ENCODE measurements at places on chromosomes 2 and 18.

DNA sequence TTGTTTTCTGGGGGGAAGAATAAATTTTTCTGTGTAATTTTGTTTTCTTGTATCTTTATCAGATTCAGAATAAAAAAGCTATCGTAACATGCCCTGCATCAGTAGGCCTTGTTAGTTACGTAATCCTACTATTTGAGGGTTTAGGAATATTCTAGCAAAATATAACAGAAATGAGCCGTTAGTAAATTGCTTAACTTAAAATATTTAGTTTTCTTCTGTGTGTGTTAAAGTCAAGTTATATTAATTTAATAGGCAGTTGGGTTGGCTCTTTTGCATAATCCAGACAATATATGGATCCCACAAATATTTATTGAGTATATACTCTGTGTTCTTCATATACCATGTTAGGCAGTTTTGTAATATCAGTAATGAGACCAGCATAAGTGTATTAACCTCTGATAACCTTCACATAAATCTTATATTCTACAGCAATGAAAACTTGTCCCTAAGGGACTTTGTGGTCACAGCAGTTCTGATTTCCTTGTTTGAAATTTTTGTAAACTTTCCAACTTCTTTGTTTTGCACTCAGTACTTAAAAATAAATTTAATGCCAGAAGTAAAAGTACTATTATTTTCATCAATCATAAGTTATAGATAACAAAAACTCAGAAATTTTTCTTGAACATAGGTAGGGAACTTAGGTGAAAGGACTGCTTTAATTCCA, 151.9 kb downstream of the FMNL2 start:
- DNase-seq, result no peak

- DNase-seq, result no peak
These were observed 58.0 kb downstream of the RAB31 start for GRCh38 chr18:9766076-9766481.

DNA sequence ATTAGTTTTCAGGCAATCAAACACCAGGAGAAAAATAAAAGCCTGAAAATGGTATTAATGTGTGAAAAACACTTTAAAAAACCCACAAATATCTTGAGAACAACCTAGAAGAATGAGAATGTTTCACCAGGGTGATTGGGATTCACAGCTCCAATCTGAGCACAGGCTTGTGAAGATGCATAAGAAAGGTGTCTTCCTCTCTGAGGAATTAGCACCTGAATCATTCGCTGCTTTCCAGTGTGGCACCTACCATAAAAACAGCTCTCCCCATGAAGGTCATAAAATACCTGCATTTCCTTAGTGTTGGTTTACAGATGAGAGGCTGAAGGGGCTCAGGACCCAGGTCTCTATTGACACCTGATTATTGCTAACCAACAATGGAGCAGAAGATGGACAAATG, 499.7 kb upstream of the KLHL29 start:
- DNase-seq, result no peak

DNA sequence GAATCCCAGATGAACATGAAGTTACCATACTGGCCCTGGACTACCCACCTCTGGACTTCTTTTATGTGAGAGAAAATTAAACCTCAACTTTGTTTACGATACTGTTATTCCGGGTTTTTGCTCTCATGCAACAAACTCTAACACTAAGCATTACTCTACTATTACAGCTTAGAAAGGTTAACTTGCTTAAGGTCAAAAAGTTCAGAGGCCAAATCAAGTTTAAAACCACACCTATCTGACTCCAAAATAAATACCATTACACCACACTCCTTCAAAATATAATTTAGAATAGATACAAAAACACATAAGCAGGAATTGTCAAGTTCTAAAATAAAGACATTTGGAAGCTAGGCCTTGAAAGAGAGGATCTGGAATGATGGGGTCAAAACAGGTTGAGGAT, 75.0 kb downstream of the DTNB start:
- DNase-seq, result no peak

DNA sequence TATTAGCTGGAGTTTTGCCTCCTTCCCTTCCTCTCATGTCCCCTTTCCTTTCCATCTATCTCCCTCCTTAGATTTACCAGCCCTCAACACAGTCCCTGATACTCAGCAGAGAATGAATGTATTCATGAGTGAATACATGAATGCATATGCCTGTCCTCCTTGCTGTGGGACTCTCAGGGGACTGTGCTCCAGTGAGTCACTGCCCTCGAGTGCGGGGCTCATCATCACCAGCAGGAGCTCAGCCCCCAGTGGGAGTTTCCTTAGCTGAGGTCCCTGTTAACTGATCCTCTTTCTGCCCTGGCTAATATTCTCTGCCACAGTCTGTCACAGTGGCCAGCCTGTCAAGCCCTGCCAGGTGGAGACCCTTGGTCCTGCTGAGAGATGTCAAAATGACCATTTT, 104.9 kb upstream of the LHCGR start:
- DNase-seq, result no peak

- no peak for DNase-seq
These were observed 4.3 kb downstream of the CASP8 start for GRCh38 chr2:201264472-201265173.

- DNase-seq, result no peak
These were observed 196.4 kb downstream of the TNS1 start for GRCh38 chr2:217806482-217806765.

- DNase-seq, result no peak
These were observed 206.2 kb downstream of the VAPA start for GRCh38 chr18:10119991-10120390.

DNA sequence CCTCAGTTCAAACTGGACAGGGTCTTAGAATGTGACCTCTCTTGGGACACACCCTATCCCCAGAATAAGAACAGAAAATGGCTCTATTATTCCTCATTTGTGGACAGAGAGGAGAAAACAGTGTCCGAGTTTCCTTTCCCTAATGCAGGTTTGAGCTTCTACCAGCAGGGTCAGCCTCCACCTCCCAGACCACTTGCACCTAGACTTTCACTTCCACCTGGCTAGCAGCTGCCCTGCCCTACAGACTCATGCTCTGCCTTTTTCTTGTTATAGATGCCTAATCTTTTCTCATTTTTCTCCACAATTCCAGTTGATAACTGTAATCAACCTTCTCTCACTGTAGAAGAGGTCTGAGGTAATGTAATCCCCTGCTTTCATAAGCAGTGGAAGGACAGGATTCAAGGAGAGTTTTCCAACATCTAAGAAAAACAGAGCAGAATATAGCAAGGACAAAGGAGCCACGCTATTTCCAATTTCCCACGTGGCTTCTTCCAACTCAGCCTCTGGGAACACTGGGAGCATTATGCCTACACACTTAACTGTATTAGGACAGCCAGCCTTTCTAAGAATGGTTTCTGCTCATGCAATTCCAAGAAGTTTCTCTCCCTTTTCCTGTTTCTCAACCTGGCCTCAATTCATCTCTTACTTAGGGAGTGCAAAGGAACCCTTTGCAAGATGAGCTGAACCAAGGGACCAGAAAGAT, 239.8 kb downstream of the BCL11A start:
- DNase-seq, result no peak

DNA sequence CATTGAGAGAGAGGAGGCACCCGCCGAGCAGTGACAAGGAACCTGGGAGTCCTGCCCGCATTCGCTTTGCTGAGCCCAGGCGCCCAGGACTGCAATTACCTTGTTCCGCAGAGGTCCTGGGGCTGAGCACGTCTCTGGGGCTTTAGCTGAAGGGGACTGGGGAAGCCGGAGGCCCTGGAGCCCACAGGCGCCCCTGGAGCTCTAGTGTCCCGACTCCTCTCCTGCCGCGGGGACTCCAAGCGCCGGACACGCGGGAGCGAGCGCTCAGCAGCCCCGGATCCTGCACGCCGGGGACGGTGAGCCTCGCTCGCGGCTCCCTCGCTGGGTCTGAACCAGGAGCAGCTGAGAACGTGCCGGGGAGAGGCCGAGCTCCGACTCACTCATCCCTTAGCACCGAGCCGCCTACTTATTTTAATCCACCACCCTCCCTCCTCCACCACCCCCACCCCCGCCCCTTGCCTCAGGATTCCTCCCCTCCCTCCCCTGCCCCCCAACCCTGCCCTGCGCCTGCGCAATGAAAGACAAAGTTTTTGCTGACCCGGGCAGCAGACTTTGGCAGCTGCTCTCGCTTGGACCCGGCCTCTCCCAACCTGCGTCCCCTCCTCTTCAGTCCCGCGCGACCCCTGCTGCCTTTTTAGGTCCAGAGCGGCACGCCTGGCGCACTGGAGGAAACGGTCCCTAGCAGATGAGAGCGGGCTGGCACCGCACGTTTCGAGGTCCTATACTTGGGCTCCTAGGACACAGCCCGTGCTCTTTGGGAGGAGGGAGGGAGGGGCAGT, at the start of gene OSR1:
TSS of gene OSR1 (minus strand) at position 382 of the 779 bp plus-strand sequence. CDS start 4,818 bp downstream, outside the sequence.
- DNase-seq, result no peak

GRCh38 chr2:109685453-109685852, 71.3 kb downstream of the SOWAHC start:
- DNase-seq, result no peak

DNA sequence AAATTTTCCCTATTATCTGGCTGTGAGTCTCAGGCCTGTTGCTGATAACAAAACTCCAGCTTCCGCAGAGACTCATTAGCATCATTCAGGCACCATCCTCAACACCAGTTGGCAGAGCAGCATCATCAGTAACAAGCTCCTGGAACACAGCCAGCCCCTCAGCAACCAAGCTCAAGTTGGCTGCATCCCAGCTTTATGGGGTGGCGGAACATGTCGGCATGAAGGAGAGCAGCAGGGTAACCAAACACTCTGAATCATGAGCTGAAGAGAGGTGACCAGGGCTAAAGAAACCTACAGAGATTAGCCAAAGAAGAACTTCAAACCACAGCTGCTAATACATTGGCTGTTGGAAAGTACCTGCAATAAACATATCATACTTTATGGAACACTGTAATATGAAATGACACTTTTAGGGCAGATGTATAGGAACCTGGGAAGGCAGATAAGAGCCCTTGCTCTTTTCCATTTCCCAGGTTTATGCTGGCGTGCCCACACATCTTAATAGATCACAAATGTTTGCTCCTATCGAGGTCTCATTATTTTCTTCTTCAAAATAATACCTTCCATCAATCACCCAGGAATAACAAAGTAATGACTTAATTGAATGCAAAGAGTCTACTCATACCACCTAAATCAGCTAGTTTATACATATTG, 63.8 kb downstream of the PDE11A start:
- no peak for DNase-seq

DNA sequence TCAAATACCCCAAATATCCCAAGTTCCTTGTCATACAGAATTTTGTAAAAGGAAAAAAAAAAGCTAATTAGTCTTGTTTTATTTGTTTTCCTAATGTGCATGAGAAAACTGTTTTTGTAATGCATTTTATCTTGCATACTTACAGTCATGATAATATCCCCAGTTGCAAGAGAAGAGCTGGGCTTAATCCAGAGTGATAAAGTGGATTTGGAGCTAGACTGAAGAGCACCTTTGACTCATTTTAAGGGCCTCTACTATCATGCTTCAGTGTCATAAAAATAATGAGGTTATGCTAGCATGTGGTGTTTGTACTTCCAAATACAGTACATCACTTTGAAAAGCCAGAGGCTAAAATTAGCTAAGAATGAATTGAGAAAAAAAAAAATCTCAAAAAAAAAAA, 26.4 kb downstream of the ARHGAP15 start:
- no peak for DNase-seq

GRCh38 chr18:39636931-39637330, 2071.3 kb upstream of the CELF4 start:
- DNase-seq, result no peak

GRCh38 chr2:137947728-137948336, 16.4 kb upstream of the HNMT start:
- peak; percentile 4 for DNase-seq

DNA sequence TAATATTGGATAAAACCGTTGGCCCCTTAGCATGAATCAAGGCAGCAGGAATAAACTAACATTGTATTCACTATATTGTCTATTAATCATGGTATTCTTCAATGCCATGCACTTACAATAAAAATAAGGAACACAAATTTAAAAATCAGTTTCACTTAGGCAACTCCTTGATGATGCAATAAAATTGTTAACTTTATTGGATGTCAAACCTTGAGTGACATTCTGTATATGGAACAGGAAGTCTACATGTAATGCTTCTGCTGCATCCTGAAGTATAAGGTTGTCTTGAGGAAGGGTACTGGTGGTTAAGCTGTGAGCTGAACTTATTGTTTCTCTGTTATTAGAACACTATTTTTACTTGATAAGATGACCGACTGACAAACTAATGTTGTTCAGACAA, 605.5 kb downstream of the SATB2 start:
- DNase-seq, result no peak

DNA sequence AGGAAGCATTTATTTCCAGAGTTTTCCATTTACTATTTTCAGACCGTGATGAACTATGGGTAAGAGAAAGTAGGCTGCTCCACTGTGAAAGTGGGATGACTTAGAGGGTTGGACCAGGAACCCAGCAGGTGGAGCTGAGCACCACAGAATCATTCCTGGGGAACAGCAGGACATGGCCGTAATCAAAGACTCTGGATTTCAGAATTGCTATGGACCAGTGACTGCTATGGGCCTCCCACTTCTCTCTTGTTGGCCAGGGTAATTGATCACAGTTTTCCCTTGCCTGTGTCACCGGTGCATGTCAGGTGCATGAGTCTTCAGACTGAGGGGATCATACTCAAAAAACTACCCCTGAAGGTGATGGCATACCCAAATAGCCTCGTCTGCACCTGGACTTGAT, 90.6 kb upstream of the GPC1 start:
- no peak for DNase-seq

- DNase-seq, result no peak
These were observed 309.3 kb upstream of the LRRTM4 start for GRCh38 chr2:77831471-77831870.
